Mammary epithelial cell (primary cell): ENCODE measurements at places on chromosomes 2 and 18. TPM values are rescaled to one million over a fixed set of nuclear protein-coding genes. Genes with fewer than 3 reads are reported as not detected.
A peak's percentile ranks its signal among the peaks of the same experiment; 100 is the strongest.

DNA sequence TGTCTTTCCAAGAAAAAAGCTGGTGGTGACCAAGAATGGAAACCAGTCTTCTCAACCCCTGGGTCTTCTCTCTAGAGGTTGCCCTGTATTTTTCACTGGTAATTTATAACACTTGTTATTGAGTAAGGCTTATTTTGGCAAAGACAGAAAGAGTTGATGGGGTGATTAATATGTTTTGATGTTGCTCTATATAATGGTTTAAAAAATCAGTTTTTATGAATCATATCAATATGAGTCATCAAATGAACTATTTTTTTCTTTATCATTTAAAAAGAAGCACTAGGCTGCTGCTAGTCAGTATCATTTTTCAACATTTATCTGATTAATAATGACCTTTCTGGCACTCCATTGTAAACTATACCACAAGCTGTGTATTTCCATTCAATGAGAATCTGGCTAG is 1142.2 kb downstream of the LRP1B start:
- DNase-seq = no peak

EDAR gene
- 2.2 TPM for total RNA-seq

GRCh38 chr18:51603111-51603510 is 405.6 kb upstream of the MEX3C start:
- DNase-seq = no peak

GRCh38 chr2:160918906-160919503 is 241.2 kb upstream of the TANK start:
- peak; percentile 54 for DNase-seq

SAG gene
- not detected in 2 replicates for total RNA-seq

DYNAP gene
- not detected for total RNA-seq

DNA sequence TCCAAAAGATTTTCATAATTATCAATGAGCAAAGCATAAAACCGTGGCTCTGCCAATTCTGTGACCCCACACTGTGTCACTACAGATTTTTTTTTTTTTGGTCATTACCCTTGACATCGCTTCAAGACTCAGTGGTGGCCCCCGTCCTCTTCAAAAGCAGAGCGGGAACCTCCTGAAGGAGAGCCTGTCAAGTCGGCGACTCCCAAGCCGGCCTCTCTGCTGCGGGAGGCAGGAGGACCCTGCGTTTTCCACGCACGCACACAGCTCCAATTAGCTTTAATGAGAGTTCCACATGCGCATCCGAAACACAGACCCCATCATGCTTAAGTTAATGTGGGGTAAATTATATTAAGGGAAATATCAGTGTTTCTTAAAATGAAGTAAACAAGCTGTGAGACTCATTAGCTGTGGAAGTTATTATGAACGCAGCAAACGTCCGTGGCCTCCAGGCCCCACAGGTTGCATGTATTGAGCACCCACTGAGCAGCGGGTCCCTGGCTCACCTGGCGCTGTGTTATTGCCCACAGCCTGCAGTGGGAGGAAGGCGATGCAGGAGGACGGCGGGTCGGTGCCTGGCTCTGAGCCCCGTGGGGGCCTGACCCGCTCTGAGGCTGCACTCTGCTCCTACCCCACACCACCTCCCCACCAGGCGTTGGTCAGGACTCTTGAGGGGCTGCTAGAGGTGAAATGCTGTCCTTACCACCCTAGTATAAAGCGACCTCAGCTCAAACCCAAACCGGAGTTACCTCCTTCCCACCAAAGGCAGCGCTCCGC is 181.0 kb upstream of the SALL3 start:
- DNase-seq = no peak

SRBD1 gene
- total RNA-seq = 18.8 TPM

- no peak for DNase-seq
These were observed 13.4 kb upstream of the ITGB6 start for GRCh38 chr2:160213511-160213910.

GRCh38 chr2:135607561-135607960 is 76.3 kb downstream of the R3HDM1 start:
- peak; percentile 4 for DNase-seq

- DNase-seq = no peak
These were observed 70.4 kb upstream of the ST6GAL2 start for GRCh38 chr2:106956416-106956815.

- DNase-seq = no peak
These were observed 293 bp upstream of the D2HGDH start for GRCh38 chr2:241734208-241734466.

DNA sequence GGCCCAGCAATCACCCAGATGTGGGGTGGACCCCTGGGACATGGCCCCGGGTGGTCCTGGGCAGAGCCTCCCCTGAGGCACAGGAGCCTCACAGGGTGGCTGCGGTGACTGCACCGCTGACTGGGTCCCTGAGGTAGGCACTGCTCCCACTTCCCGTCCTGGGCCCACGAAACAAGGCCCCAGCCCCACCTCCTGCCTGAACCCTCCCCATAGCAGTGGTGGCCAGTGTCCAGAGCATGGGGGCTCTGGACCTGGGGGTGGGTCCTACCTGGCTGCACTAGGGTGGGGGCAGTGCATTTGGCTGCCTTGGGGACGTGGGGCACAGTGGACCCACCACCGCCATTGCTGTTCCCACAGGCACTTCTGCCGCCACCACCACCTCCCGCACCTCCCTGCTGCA is 39.4 kb downstream of the TDRD15 start:
- no peak for DNase-seq

DNA sequence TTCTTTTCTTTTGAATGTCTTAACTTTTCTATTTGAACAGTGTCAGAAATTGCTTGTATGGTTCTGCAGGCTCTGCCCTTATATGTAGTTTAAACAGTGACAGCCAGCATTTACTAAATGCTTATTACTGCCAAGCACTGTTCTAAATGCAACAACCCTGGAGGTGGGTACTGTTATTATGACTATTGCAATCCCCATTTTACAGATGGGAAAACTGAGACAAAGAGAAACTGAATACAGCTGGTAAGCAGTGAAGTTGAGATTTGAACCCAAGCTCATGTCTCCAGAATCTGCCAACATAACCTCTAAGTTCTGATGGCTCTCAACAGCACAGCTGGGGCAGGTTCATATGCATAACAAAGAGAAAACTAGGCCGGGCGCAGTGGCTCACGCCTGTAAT is 105.7 kb upstream of the GATA6 start:
- no peak for DNase-seq

- DNase-seq = peak; percentile 94
These were observed 34.4 kb upstream of the RAPGEF4 start for GRCh38 chr2:172701250-172701649.

ACOXL gene
- 0.53 and 1.0 TPM in 2 replicates for total RNA-seq

HYCC2 gene
- total RNA-seq = 15.2 TPM

- no peak for DNase-seq
These were observed 25.6 kb upstream of the PTMA start for GRCh38 chr2:231682603-231683291.

SEMA4F gene
- total RNA-seq = 15.3 TPM

SDC1 gene
- 1,360 and 1,408 TPM in 2 replicates for total RNA-seq

DNA sequence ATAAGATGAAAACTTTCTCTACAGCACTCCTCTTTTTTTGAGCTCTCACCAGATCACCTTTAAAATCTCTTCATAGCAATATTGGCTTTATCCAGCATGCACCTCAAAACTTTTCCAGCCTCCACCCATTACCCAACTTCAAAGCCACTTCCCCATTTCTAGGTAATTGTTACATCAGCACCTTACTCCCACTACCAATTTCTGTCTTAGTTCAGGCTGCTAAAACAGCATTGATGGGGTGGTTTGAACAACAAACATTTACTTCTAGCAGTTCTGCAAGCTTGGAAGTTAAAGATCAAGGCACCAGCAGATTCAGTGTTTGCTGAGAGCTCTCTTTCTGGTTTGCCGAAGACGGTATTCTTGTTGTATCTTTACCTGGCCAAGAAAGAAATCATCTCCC is 114.0 kb upstream of the SLC39A10 start:
- DNase-seq = no peak

- DNase-seq = peak; percentile 51
These were observed 607.5 kb upstream of the SLC39A10 start for GRCh38 chr2:195049372-195050031.

- DNase-seq = no peak
These were observed 53.6 kb downstream of the POLE4 start for GRCh38 chr2:75012080-75012479.

GRCh38 chr2:226223704-226224103 is 575.9 kb downstream of the IRS1 start:
- DNase-seq = no peak

DNA sequence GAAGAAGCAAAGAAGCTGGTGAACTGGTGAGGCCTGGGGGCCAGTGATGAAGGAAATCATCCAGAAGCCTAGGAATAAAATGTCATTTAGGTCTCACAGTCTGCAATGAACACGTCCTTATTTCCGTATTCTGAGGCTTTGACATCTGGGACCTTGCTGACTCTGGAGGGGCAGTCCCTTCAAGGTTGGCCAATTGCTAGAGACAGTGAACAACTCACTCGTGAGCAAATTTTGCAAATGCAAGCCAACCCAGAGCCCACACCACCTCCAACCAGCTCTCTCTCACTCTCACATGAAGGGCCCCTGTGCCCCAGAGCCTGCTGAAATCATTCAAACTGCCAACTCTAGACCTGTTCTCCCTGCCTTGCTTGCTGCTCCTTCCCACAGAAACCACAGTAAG is 279.1 kb upstream of the LYPD1 start:
- no peak for DNase-seq

SPAG16 gene
- 16.2 TPM for total RNA-seq
